ENCODE measurements at places on chromosomes 11 and 22.
A peak's percentile ranks its signal among the peaks of the same experiment; 100 is the strongest.

DNA sequence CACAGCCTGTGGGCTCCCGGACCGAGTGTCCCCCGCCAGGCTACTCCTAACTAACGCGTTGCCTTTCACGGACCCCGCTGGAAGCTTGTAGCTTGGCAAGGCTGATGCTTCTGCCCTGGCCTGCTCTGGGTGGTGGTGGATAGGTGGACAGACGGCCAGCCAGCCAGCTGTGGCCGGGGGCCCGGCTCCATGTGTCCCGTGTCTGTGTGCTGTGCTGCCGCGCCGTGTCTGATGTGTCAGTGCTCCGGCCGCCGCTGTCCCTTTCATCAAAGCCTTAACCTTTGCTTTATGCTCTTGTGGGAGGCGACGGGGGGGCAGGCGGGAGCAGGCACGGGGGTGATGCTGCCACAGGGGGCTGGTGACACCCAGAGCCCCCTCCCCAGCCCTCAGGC, 5.0 kb downstream of the CCDC188 start:
- DNase-seq: no peak

DNA sequence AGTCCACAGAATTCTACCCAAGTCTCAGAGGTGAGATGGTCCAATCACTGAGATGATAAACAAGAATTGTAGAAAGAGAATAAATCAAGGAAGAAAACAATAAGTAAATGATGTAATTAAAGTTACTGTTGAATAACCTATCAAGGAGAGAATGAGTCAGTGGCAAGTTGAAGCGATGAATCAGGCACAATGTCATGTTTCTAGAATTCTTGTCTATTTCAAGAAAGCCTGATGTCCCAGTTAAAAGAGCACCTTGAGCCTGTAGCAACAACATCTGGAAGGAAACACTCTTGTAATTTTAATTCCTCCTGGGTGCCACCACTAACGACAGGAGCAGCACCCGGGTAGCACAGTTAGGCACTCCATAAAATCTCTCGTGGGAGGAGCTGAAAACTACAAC, 67.9 kb upstream of the SLC35C1 start:
- DNase-seq: no peak

DNA sequence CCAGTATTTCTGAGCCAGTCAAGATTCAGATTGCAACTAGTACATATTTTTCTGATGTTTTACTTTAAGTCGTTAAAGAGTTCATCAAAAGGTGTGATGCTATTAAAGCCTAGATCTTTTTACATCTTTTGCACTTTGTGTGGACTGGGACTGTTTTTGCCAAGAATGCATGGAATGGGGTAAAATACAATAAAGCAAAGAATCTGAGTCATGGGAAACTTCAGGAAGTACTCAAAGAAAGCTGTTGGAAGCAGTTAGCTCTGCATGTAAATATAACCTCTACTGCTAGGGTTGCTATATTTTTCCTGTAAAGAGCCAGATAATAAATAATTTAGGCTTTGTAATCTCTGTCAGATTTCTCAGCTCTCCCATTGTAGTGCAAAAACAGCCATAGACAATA, 20.9 kb downstream of the ATXN10 start:
- no peak for DNase-seq

GRCh38 chr11:65315204-65315865, 669 bp downstream of the CDC42EP2 start:
- peak; percentile 68 for DNase-seq

DNA sequence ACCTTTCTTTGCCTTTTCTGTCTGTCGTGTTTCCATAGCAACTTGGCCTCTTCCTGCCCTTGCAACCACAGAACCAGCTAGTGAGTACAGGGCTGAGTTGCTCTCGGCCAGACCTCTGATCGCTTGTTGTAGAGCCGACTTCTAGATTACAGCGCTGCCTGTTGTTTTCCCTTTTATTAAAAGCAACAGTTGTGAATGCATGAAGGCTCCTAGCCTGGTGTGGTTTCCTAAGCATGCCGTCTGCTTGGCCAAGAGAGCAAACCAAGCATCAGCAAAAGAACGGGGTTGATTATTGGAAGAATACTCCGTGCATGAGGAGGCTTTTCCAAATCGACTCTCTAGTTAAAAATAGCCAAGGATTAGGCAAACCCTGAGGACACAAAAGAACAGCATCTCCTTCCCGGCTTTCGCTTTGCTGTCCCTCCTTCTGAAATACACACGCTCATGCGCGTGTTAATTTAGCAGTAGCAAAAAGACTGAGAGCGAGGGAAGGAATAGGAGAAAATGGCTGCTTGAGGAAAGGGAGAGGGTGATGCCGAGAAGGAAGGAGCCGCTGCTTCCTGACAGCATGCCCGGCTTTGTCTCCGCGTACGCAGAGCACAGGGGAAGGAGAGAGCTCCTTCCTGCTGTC, 71.5 kb upstream of the TTC12 start:
- DNase-seq: peak; percentile 60

DNA sequence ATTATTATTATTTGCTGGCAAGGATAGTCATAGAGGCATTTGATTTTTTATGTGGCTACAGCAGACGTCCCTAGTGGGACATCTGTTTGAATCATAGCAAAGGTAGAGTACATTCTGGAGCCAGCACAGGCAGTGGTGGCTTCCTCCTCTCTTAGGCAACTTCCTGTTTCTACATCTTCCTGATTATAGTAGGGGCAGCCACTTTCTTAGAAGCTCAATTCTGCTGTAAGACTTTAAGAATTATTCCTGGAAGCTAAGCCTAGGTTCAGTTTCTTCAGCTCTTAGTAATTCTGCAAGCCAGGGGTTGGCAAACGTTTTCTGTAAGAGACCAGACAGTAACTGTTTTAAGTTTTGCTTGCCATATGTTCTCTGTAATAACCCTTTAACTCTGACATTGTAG, 129.3 kb upstream of the TENM4 start:
- no peak for DNase-seq

- DNase-seq: no peak
Observed at GRCh38 chr11:130180896-130181294, 21.3 kb downstream of the ST14 start.

- DNase-seq: no peak
Observed at GRCh38 chr11:134432776-134433175, 20.7 kb upstream of the B3GAT1 start.

DNA sequence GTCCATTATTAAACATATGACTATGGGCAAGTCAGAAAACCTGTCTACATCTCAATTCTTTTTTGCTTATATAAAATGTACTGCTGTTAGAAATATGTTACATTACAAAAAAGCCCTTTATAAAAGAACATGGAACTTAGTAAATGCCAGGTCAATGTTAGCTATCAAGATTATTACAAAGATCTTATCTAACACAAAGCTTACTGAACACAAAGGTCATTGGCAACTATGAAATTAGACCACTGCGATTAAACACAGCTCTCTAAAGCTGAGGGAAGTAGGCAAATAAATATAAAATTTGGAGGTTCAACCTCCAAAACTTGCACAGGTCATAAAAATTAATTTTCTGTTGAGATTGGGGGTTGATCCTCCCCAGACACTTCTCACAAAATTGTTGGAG, 692.8 kb upstream of the CCDC90B start:
- no peak for DNase-seq

DNA sequence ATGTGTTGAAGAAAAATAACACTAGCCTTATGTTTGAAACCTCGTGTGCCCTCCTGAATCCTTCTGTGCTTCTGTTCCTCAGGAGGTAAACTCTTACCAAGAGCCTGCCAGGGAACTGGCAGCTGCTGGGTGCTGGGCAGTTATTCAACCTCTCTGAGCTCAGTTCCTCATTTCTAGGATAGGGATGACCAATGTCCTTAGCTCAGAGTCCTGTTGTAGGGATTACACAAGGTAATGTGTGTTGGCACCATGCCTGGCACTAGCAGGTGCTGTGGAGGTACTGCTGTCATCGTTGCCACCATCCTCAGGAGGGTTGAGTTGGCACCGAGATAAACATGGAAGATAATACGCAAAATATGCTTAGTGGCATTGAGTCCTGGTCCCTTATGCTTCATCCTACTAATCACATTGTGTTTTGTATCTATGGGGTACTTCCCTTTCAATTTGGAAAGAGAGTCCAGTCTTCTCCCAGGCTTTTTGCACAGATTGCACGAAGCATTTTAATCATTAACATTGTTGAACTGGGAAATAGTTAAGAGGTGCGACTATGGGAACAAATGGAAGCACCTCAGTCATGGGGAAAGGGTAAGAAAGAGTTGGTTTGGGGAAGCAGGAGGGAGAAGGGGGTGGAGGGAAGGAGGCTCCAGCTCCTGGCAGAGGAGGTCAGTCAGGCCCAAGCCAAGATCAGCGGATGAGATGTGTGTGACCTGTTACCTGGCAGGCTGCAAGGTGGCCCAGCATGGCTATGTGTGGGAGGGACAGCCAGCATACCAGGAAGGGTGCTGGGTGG, 56.7 kb downstream of the CABIN1 start:
- DNase-seq: no peak

DNA sequence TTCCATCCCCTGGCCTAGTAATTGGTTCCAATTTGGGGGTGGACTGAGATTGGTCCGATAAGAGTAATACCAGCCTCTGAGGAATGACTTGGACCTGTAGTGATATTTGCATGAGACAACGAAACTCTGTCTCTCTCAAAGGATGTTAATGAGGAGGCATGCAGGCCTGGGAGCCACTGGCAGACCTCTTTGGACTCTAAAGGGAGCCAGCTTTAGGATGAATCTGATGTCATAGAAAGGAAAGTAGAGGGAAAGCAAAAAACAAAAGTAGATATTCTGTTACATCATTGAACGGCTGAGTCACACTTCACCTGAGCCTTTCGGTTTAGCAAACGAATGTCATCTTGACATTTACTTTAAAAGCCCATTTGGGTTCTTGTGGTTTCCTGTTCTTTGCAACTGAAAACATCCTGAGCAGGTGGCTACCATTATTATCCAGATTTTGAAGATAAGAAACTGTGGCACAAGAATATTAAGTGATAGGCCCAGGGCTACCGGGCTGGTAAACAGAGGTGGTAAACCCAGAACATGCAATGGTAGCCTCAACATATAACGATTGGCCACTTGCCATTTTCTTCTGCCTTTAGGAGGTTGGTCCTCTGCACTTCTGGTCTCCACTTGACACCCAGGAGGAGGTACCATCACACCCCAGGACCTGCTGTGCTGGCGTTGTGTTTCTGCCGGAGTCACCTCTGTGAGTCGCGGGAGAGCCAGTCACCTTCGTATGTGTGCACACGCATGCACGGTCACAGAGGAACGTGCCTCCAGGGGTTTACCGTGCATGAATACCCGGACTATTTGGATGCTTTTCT, 42.7 kb downstream of the RTL6 start:
- DNase-seq: no peak

- no peak for DNase-seq
Observed at GRCh38 chr22:28480000-28480715, 199.5 kb downstream of the TTC28 start.

DNA sequence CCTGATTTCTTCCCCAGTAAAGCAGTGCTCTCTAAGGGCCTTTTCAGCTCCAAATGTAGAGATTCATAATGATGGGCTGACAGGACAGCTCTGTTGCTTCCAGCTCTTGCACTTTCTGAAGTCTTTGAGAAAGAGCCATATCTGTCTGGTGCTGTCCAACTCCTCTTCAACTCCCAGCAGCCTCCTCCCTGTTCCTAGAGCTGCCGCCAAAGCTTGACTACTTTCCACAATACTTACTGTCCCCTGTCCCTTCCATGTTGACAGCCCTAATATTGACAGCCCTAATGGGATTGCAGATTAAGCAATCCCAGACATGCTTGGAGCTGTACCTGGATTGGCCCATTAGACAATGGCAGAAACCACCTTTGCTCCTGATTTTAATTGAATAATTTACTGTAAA, 29.6 kb downstream of the INSC start:
- no peak for DNase-seq

DNA sequence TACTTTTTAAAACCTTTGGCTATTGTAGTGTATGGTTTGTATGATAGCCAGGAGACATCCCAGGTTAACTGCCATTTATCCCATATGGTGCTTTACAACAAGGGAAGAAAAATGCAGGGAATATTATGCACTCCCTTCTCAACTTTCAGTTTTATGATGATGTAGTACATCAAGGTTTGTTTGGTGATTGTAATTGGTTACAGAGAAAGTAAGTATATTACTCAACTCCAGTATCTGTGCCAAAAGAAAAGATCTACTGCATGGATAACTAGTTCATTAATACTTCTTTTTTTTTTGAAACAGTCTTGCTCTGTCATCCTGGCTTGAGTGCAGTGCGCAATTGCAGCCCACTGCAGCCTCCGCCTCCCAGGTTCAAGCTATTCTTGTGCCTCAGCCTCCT, 65.3 kb downstream of the BCL2L13 start:
- no peak for DNase-seq

GRCh38 chr11:46367916-46368267, 13.6 kb upstream of the MDK start:
- no peak for DNase-seq

DNA sequence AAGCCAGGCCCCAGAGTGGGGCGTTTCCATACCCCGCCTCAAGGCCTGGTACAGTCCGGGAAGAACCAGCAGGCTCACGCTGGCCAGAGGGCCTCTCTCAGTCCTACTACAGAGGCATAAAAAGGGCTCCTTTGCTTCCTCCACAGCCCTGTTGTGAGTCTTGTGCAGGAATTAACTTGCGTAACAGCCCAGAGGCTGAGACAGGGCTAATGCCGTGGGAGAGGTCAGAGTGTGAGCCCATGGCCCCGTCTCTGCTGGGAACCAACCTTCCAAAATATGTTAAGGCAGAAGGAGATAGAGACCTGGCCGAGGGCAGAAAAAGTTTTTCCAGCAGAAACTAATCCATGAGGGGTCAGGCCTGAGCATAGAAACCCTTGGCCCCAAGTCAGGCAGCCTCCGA, 19.9 kb upstream of the TMEM184B start:
- no peak for DNase-seq

- DNase-seq: no peak
Observed at GRCh38 chr11:83725269-83725560, 439.0 kb upstream of the CCDC90B start.

GRCh38 chr22:31327806-31328543, 18.2 kb downstream of the PATZ1 start:
- DNase-seq: no peak

DNA sequence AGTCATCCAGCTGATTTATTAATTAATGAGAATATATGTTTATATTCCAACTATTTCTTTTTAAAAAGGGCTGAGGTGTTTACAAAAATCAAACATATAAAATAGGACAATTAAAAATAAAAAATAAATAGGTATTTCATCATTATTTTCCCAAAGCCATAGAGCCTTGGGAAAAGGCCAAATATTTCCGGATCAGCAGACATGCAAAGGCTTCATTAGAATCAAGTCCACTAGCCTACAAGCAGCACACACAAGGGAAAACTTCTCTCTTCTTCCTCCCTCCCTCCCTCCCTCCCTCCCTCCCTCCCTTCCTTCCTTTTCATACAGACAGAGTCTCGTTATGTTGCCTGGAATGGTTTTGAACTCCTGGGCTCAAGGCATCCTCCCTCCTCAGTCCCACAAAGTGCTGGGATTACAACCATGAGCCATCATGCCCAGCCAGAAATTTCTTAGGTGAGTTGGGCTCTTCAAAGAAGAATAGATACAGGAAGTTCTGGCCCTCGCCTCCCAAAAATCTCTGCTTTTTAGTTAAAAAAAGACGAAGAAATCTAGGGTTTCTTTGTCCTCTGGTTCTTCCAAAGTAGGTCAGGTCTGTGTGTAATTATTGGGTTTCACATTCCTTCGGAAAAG, 121.2 kb downstream of the SIK3 start:
- DNase-seq: peak; percentile 32
